ENCODE measurements at places on chromosomes 11 and 22.
A peak's percentile ranks its signal among the peaks of the same experiment; 100 is the strongest.

GRCh38 chr11:12087075-12088004 is 23.1 kb upstream of the MICAL2 start:
- peak; percentile 75 for DNase-seq

- DNase-seq = no peak
Observed at GRCh38 chr11:10005955-10006525, 288.0 kb downstream of the SBF2 start.

- DNase-seq = no peak
Observed at GRCh38 chr11:10762185-10762584, 11.1 kb downstream of the CTR9 start.

- DNase-seq = no peak
Observed at GRCh38 chr11:12126344-12127019, 16.1 kb downstream of the MICAL2 start.

DNA sequence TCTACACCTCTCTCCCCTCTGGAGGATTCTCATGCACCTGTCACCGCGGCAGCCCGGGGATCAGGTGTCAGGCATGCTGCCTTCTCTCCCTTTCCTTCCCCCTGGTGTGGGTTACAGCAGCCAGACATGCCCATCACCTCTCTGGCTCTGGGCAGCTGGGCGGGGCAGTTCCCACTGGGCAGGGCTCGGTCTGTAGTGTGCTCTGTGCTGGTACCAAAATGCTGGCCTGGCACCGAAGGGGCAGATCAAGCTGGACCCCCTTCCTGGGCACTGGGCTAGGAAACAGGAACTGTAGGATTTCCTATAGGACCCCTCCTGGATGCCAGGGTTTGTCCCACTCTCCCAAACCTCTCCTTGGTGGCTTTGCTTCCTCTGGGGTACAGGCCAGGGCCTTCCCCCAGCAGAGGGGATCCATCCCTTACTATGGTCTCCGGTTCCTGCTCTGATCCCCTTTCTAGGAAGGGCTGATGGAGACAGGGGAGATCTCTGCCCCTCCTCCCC is 821 bp downstream of the GAL3ST1 start:
- no peak for DNase-seq

GRCh38 chr22:39414377-39414776 is 14.8 kb downstream of the TAB1 start:
- DNase-seq = peak; percentile 53

DNA sequence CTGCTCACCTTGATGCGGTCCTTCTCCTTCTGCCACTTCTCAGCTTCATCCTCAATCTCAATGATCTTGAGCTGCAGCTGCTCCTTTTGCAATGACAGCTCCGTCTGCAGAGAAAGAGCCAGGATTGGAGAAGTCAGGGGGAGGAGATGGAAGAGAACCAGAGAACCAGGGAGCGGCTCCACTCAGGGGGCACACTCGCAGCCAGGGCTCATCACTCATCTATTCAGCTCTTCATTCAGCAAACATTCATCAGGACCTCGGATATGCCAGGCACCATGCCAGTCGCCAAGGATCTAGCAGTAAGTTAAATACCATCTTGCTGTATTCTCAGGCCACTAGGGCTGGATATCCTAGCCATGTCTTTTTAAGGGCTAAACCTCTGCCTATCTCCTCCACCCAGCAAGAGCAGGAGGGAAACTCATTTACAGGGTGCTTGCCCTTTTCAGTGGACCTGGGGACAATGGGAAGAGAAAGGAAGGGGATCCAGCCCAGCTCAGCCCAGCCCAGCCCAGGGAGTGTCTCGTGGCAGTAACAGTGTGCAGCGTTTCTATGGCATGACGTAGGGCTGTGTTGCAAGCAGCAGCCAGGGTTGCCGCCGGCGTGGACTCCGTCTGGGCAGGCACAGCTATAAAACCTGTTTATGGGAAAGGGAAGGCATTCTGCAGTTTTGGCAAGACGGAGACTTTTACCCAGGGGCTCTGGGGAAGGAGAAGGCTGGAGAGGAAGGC is 9.4 kb downstream of the TRIM29 start:
- peak; percentile 3 for DNase-seq

- DNase-seq = no peak
Observed at GRCh38 chr11:123328281-123328867, 101.7 kb upstream of the GRAMD1B start.
